Bronchial epithelial cell (primary cell): ENCODE measurements at places on chromosomes 7 and 10.

DNA sequence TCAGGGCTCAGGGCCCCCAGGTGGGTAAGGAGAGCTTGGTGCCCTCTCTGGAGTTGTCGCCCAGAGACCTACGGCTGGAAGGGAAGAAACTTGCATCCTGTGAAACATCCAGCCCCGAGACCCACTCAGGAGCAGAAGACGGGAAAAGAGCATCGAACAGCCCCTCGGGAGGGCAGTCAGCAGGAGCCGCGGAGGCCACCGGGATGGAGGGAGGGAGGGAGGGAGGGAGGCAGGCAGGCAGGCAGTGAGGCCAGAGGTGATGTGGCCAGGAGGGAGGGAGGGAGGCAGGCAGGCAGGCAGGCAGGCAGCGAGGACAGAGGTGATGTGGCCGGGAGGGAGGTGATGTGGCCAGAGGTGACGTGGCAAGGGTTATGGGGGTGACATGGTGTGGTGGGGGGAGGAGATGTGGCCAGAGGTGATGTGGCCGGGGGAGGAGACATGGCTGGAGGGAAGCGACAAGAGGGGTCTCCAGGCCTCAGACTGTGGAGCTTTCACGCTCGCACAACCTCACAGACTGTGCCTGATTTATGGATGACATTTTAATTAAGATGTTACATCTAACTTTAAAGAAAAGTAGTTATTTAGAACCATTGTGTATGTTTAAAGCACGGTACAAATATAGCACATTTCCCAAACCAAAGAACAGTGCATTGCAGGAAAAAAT lies 141.1 kb downstream of the DIP2C start:
- DNase-seq: no peak

DNA sequence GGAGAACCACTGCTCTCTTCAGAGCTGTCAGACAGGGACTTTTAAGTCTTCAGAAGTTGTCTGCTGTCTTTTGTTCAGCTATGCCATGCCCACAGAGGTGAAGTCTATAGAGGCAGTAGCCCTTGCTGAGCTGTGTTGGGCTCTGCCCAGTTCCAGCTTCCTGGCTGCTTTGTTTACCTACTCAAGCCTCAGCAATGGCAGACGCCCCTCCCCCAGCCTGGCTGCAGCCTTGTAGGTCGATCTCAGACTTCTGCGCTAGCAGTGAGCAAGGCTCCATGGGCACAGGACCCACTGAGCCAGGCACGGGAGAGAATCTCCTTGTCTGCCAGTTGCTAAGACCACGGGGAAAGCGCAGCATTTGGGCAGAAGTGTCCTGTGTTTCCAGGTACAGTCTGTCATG lies 12.1 kb upstream of the CPA2 start:
- no peak for DNase-seq

GRCh38 chr10:92122941-92123450 lies 167.9 kb downstream of the CPEB3 start:
- peak; percentile 83 for DNase-seq

DNA sequence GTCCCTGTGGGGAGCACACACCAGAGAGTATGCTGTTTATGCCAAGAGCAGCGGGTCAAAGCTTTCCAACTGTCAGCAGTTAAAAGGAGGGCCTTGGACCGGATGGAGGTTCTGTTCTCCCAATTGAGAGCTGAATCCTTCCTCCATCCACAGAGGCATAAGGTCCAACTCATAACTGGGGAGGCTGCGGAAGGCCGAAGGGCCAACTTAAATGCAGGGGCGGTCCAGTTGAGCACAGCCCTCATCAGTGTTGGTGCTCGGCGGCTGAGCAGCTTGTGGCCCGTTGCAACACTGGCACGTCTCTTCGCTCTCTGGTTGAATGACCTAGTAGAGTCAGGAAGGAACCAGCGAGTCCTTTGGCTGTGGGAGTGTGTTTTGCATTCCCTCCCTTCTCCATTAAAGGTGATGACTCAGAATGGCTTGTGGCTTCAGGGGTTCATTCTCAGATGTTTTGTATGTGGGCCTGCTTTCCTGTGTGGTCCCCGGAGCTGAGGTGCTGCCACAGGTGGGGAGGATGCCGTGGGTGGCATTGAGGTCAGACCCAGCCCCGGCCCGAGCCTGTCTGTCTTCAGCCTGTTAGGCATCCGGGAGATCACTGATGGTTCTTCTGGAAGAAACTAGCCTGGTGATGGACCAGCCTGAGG lies 44.8 kb upstream of the DMBT1 start:
- peak; percentile 18 for DNase-seq

- DNase-seq: no peak
Measured at GRCh38 chr7:120005720-120006119, 267.3 kb upstream of the KCND2 start.

GRCh38 chr10:50396491-50397311 lies 145.4 kb upstream of the ASAH2 start:
- peak; percentile 66 for DNase-seq

DNA sequence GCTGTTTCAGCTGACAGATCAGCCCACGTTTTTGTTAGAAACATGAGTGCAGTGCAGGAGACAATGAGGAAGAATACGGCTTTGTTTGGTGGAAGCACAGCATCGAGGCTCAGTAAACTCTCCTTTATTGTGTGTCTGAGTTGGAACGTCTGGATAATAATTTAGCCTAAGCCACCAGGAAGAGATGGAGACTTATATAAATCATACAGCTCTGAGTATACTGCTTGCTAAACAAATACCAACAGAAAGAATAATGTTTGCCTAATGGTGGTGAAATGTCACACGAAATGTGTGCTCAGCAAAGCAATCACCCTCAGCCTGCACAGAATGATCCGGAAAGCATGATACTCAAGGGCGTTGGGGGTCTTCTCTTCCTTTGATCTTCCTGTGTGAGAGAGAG lies 664.1 kb upstream of the ADARB2 start:
- DNase-seq: no peak

DNA sequence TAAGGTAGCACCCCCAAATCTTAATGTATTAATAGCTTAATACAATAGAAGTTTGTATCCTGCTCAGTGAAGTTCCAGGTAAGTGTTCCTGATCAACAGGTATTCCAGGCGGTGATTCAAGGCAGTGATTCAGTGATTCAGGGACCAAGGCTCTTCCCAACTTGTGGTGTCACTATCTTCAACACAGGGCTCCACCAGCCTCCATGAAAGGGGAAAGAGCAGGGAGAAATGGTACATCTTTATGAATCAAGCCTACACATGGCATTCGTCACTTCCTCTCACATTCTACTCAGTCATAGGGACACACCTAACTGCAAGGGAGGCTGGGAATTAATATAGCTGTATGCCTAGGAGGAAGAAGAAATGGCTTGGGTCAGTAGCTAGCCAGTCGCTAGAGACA lies 5.1 kb downstream of the GOLGA7B start:
- DNase-seq: peak; percentile 70

DNA sequence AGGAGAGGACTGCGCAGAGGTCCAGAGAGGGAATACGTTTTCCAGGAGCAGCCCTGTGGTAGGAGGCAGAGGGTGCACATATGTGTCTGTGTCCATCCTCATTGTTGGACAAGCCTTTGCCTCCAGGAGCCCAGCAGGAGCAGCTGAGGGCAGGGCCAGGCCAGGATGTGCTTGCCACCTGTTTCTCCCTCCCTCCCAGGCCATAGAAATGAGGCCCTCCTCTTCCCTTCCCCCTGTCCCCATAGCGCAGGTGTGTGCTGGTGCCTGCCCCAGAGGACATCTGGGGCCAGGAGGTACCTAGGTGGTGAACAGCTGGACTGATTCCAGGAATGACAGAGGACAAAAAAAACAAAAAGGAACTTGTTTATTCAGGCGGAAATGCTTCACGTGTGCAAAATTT lies 10.5 kb upstream of the CXCL12 start:
- no peak for DNase-seq

DNA sequence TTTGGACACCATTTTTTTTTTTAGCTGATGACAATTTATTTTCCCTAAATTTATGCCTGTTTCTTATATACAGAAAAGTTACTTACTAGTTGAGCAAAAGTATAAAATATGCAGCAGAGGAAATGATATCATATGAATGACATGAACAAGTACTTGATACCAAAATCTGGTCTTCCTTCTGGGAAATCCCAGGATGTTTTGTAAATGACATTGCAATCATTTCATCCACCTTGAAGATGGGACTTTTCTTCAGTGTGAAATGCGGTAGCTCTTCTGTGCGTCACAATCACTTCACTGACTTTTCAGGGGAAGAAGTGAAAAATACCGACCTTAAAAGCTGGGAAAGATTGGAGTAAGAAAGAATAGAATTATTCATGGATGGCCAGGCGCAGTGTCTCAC lies 23.8 kb downstream of the C1QL3 start:
- peak; percentile 22 for DNase-seq

DNA sequence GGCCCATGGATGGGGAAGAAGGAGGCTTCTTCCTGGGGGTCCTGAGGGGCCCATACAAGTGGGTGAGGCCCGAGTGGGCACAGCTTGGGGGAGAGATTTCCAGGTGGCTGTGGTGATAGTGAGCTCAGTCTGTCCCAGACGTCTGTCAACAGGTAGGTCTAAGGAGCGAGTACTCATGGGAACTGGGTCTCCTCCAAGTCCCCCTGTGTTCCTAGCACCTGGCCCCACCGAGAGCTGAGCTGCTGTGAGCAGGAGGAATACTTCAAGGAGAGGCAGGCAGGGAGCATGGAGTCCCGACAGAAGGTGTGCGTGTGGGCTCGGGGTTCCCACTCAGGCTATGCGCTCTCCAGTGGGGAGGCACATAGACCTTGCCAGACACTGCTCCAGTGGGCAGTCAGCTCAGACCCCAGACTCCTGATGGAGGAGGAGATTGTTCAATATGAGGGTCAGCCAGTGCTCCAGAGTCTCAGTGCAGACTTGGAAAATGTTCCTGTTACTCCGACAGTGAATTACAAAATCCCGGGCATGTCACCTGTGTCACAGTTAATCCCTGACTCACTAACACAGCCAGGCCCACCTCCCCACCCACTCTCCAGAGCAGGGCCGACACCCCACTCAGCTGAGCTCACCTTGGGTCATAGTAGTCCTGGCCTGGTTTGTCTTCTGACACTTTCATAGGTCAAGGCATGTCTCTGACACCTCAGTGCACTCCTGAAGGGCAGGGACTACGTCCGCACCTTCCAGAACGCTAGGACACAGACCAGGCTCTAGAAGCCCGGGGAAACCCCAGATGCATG lies 28.2 kb upstream of the C10orf53 start:
- DNase-seq: no peak

DNA sequence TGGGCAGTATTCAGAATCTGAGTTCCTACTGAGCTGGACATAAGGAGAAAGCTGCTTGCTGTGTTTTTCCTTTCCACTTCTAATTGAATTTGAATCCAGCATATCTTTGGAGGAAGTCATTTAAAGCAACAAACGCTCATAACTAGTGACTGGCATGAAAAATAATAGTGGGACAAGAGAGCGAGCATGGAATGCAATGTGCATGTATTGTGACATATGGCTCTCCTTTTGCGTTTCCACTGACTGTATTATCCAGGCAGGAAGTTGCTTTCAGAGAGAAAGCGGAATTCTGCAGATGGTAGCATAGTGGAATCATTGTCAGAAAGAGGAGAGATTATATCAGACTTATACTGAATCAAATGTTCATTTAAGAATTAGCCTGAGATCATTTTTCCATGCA lies 368.6 kb downstream of the REEP3 start:
- no peak for DNase-seq

DNA sequence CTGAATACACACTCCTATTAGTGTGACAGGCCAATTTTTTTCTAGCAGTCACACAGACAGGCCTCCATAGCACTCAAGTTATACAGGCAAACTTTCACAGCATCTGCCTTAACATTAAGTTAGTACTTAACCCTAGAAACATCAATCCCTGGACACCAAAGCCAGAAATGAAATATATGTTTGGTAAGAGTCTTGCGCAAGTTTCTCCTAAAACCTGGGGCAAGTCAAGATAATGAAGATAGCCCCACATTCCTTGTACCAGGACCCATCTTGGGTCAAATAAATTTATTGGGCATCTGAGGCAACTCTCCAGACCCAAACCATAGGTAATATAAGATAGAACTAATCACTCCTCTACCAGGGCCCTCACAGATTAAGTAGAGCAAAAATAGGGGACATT lies 70.8 kb upstream of the ZNF92 start:
- DNase-seq: no peak

DNA sequence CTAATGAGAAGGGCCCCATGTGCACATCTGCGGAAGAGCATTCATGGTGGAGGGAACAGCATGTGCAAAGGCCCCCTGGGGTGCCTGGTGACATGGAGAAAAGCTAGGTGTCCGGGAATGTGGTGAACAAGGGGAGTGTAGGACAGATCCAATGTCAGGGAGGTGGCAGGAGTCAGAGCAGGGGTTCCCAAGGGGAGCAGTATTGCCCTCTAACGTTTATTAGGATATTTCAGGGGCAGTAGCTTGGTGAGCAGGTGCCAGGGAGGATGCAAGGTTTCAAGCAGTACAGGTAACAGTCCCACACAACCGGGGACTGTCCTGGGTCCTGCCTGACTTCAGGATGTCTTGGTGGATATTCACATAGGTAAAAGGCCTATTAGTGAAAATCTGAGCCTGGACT lies 209.6 kb downstream of the EMX2 start:
- no peak for DNase-seq

DNA sequence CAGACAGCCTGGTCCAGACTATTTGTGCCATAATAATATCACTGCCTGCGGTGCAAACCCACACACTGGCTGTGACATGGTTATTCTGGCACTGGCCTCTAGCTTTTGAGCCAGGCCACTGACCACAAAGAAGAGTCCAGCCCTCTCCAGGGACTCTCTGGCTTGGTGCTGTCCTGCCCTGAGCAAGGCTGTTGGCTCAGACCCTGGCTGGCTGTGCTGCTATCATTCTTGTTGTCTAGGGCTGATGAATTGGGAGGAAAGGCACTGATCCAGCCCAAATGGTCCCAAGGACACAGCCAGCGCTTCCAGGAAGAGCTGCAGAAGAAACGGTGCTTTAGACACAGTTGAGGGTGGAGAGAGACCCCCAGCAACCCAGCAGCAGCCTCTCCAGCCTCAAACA lies 80.8 kb downstream of the TMEM130 start:
- no peak for DNase-seq

- no peak for DNase-seq
Measured at GRCh38 chr10:84243759-84244158, 1.1 kb upstream of the RGR start.

GRCh38 chr7:35727571-35727970 lies 32.6 kb upstream of the HERPUD2 start:
- DNase-seq: peak; percentile 67

DNA sequence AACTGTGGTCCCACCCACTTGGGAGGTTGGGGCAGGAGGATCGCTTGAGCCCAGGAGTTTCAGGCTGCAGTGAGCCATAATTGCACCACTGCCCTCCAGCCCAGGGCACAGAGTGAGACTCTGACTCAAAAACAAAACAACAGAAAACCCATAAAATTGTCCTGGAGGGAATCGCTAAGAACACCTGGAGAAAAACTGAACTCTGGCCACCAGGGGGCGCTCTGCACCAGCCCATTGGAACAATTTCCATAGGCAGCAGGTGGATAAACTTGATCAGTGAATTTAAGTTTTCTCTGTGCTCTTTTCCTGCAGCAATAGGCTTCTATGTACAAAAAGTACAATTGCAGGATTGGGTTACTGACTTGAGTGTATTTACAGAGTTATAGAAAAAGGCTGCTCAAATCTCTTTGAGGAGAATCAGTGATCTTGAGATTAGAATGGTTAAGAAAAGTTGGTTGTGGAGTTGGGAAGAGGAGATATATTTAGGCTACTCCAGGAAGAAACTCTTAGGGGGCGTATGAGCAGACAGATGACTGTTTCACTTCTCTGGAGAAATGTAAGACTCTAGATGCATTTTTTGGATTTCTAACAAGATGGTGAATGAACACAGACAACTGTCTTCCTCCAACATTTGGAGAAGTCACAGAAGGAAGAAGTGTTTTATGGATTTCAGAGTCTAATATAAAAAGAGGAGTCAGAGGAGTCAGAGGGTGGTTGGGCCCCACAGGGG lies 274.9 kb upstream of the GALNT17 start:
- peak; percentile 41 for DNase-seq

GRCh38 chr7:148868378-148868674 lies 15.8 kb downstream of the EZH2 start:
- DNase-seq: no peak
